ENCODE measurements at places on chromosomes 3 and 15. TPM values are rescaled to one million over a fixed set of nuclear protein-coding genes. Genes with fewer than 3 reads are reported as not detected.

DNA sequence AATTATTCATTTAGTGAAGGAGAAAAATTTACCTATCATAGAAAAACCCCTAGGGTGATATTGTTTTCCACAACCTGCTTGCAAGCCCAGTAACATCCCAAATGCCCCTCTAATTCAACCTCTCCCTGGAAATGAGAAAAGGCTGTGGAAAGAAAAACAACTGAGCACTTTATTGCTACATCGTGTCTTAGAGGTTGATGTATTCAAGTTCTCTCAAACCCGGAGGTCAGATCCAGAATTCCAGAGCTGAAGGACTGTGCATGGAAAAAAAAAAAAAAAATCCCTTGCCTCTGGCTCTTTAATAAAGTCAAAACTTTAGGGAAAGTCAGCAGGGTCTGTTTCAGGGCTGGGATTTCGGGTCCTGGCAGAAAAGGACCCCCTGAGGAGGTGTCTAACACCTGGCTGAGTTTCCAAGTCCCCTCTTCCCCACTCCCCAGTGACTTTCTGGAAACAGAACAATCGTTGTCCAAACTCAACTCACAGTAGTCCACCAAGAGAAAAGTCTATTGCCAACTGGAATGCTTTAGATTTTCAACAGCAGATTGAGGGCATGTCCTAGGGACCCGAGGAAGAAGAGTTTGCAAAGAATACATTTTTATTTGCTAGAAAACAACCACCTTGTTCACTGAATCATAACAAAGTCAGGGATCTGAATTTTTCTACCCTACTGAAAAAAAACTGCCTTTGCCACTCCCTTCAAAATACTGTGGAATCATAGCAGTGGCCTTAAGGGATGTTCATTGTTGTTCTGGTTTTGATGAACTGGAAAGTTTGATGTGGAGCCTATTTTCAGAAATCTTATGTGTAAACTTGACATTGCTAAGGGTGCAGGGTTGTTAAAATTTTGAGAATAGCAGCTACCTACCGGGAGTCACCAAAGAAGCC is 207.5 kb upstream of the ADAMTS9 start:
- DNase-seq: no peak

- no peak for DNase-seq
These were observed 166.4 kb upstream of the EOMES start for GRCh38 chr3:27888562-27888961.

GRCh38 chr15:32106401-32107381 is 76.4 kb downstream of the CHRNA7 start:
- DNase-seq: no peak

The MYZAP gene
- 1.1 TPM for total RNA-seq

The LRRC58 gene
- total RNA-seq: 29.5 TPM

All from Panc1 (cell line).